Cardiac fibroblast (primary cell): ENCODE measurements at places on chromosomes 7 and 10.

GRCh38 chr10:129253865-129254179, 213.2 kb upstream of the MGMT start:
- DNase-seq: no peak

DNA sequence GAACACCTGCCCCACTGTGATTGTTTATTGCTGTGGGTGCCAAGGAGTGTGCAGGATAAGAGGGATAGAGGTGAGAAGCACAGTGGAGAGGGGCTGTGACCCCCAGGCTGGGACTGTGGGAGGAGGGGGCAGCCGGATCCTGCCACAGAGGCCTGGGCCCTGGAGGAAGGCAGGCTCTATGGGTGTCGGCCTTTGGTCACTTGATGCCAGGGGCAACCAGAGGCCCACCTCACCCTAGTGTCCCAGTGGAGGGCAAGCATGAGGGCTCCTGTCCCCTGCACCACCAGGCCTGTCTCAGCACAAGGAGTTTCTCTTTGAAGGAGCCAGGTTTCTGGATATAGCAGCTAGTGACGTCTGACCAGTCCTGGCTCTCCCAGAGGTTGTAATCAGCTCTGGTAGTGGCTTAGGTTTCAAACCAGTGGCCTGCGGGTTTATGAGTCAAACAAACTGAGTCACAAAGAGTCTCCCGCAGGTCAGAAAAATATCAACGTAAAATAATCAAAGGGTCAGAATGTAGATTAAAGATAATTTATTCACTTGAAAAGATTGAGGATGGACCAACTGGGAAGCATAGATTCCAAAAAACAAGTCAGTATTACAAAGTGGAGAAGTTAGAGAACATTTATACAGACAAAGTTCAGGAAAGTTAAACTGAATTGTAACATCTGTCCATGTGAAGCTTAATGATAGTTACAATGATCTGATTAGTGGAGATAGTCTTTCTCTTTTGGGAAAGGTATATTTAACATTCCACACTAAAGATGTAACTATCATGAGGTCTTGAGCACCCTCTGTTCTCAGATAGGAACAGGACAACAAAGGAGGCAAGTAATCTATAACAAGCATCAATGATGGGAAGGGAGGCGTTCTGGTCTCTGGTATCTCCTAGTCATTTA, 37.2 kb upstream of the ZNF488 start:
- DNase-seq: peak; percentile 56

GRCh38 chr10:104642658-104643302, 1.7 kb downstream of the SORCS3 start:
- no peak for DNase-seq

DNA sequence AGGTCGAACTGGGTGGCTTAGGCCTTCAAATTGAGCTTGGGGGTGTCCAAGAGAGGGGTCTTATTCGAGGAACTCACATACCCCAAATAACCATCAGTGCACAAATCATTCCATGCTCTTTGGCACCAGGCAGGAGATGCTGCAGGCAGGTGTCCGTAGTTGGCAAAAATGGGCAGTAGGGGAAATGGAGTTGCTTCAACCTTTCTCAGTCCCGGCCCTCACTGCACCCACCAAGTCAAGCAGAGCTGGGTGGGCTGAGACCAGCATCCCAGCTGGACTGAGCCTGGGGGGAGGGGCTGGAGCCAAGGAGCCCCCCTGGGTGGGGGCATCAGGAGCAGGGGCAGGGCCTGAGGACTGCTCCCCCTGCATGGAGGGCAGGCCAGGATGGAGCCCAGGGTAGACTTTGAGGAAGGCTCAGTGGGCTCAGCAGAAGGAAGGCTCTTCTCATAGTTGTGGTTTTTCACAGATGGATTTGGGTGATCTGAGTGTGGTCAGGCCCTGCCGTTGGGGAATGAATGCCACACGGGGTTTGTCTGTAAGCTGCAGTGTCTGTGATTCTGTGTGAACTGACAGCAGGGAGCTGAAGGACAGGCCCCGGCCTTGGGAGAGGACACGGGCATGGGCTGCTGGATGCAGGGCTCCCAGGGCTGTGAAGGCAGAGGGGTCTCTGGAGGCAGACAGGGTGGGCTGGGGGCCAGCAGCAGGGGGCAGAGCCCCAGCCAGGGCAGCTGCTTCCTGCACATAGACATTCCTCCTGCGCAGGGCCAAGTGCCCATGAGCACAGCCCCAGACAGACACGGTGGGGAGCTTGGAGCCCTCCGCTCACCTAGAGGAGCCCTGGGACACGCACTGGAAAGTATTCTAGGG, 144.5 kb downstream of the ADCY1 start:
- DNase-seq: no peak

- DNase-seq: no peak
These were observed 5.0 kb upstream of the CCM2 start for GRCh38 chr7:44994877-44995554.

DNA sequence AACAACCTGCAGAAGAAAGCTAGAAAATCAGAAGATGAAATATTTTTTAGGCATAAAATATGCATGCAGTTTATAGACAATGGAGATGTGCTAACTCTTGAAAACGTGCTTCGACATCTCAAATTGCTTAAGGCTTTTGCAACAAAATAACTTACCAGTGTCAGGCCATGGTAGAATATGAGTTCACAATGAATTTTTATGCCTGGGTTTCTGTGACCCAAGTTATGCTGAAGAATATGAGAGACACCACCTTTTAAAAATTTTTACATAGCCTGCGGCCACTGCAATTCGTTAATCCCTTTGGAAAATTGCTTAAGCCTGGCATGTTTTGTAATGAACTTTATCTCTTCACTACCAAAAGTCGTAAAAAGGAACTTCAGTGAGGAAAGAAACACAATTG, 170.1 kb upstream of the AKR1E2 start:
- DNase-seq: no peak

DNA sequence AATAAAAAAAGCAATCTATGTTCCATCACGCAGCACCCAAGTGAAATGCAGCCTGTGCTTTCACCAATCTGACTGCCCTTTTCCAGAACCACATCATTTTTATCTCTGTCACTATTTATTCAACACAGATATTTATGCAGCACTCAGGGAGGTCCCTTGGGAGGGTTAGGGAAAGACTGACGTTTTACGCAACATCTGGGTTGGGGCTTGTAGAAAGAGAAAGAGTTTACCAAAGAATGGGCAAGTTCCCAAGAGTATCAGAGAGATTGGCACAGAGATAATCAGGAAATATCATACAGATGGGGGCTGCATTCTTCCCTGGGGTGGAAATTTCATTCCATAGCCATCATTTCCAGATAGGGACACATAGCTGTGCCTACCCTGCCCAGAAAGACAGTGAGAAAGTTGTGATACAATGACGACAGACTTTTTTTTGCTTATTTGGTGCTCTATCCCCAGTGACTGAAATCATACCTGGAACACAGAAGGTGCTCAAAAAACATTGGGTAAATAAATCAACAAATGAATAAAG, 474.2 kb downstream of the CALN1 start:
- DNase-seq: no peak

DNA sequence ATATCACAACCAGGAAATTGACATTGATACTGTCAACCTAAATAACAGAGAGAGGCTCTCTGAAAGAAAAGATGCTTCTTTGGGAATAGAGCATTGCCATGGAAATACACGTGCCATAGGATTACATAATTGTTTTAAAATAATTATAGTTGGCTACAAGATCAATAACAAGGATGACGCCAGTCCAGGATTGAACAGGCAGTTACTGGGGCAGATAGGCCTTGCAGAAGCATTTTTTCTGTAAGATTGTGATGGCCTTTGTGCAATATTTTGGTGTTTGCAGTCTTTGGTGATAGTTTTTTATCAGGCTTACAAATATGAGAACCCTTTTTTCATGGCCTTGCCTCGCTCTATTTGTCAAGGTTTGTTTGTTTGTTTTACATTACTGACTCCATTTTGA, 10.5 kb downstream of the ACADSB start:
- DNase-seq: no peak

- no peak for DNase-seq
These were observed 55.0 kb downstream of the KIAA1549 start for GRCh38 chr7:138926241-138926612.

- DNase-seq: peak; percentile 23
These were observed 344.7 kb upstream of the NPSR1 start for GRCh38 chr7:34313289-34313688.

GRCh38 chr7:99733448-99733847, 1.5 kb downstream of the CYP3A7 start:
- DNase-seq: no peak

GRCh38 chr10:104822088-104822487, 181.0 kb downstream of the SORCS3 start:
- DNase-seq: no peak

- DNase-seq: peak; percentile 49
These were observed 11.1 kb downstream of the CDK14 start for GRCh38 chr7:90607196-90607595.

DNA sequence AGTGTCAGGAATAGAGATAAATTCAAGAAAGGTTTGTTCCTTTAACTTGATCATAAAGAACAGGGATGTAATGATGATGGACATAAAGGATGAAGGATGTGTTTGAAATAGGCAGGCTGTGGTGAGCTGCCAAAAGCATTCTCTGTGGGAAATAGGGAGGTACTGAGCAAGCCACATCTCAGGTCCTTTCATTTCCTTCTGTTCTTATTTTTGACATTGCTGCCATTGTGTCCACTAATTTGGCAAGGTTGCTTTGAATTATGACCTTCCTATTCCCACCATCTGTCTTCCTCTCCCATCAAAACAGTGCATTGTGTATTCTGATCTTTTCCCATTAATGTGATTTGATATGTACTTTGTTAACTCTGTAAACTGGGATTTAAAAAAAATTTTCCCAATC, 9.4 kb downstream of the SCRN1 start:
- no peak for DNase-seq

GRCh38 chr10:132407846-132408278, 10.9 kb downstream of the PWWP2B start:
- peak; percentile 36 for DNase-seq

GRCh38 chr10:27911539-27911938, 87.3 kb downstream of the ODAD2 start:
- DNase-seq: peak; percentile 13

DNA sequence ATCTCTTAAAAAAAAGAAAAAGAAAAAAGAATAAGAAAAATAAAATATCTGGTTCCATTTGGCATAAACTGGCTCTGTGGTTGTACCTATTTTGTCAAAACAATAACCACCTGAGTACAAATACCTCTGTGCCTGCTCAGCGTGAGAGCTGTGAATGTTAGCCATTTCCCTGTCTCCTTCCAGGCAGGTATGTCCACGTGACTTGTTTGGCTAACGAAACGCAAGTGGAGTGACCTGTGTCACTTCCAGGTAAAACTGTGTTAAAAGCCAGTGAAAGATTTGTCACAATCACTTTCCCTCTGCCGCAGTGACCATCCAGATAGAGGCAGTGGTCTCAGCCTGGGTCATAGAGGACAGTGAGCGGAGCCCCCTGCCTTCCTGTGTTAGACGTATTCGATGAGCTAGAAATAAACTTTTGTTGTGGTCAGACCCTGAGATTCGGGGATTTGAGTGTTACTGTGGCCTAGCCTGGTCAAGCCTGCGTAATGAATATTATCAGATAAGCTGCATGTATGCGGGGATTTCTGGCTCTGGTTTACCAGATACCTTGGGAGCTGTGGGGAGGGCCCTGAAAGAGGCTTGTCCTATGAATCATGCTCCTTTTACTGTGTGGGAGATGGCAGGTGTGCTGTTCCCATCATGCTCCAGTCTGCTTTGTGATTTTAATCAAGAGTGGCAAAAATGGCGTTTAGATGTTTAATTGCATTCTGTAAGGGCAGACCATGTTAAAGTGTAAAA, 3.8 kb downstream of the PTER start:
- DNase-seq: peak; percentile 22

GRCh38 chr7:102927312-102927933, 14.6 kb downstream of the LRRC17 start:
- peak; percentile 28 for DNase-seq

- no peak for DNase-seq
These were observed 15.0 kb downstream of the MTERF1 start for GRCh38 chr7:91865511-91865910.

DNA sequence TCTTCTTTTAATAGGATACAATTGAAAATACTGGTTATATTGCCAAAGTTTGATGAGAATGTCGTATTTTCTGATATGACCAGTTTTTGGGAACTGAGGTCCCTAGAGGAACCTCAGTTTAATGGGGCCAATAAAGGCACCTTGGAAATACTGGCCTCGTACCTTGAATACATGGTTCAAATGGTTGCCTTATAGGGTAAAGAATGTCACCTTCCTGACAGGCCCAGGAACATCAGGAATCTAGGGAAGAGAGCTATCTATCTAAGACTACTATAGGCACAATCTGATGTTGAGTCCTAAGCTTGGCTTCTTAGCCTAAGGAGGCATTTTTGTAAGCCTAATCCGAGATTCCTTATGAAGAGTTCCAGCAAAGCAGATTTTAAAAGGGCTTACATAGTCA, 9.3 kb downstream of the SHTN1 start:
- DNase-seq: no peak

GRCh38 chr10:129955601-129956285, 8.3 kb downstream of the EBF3 start:
- peak; percentile 53 for DNase-seq

DNA sequence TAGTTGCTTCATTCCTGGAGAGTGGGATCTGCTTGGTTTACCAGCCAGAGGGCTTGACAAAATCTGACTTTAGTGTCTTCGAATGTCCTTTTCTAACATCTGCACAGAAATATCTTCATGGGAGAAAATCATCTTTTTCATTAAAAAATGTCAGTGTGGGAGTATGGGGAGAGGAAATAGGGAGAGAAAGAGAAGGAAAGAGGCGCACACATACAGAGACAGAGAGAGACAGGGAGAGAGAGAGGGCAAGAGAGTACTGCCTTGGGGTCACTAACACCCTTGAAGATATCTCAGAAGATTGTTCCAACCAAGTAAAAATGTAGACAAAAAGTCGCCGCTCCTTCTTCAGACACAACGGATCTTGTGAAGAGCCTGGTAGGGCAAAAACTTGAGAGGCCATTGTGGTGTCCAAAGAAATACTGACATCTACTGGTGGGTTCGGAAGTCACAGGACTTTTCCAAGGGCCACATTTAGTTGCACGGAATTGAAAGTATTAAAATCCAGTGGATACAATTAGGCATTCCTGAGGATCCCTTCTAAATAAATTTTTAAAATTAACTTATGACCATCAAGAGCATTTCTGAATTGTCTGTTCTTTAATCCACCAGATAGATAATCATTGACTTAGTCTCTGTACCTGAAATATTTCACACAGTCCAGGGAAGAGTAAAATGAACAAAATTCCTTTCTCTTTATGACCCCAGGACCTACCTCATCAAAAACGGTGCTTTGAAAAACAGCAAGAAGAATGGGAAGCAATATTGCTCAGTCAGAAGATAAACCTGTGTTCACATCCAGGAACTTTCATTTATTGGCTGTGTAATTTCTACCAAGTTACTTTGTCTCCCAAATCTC, 29.7 kb downstream of the VIM start:
- DNase-seq: peak; percentile 87
